ENCODE measurements at places on chromosomes 13 and 19.

GRCh38 chr19:18289471-18290301 lies 8.3 kb upstream of the JUND start:
- no peak for DNase-seq

GRCh38 chr19:35066691-35067563 lies 25.4 kb downstream of the HPN start:
- peak; percentile 97 for DNase-seq

DNA sequence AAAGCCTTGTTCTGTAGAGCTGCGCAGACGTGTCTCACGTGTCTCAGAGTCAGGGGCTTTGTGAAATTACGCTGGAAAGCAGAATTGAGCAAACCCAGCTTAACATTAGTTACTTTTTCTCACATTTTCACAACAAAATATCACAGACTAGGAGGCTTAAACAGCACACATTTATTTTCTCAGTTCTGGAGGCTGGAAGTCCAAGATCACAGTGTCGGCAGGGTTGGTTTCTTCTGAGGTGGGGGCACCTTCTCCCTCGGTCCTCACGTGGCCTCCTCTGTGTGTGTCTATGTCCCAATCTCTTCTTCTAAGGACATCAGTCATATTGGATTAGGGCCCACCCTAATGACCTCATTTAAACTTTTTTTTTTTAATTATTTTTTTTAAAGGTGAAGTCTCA lies 4.7 kb upstream of the EIF3G start:
- no peak for DNase-seq

GRCh38 chr13:49806126-49806536 lies 13.6 kb upstream of the KPNA3 start:
- no peak for DNase-seq

- peak; percentile 79 for DNase-seq
Observed at GRCh38 chr19:10270616-10271394, at the start of gene ICAM1. Gene ICAM1 (plus strand): TSS chr19:10271120. CDS start chr19:10271160, 40 bp downstream.

DNA sequence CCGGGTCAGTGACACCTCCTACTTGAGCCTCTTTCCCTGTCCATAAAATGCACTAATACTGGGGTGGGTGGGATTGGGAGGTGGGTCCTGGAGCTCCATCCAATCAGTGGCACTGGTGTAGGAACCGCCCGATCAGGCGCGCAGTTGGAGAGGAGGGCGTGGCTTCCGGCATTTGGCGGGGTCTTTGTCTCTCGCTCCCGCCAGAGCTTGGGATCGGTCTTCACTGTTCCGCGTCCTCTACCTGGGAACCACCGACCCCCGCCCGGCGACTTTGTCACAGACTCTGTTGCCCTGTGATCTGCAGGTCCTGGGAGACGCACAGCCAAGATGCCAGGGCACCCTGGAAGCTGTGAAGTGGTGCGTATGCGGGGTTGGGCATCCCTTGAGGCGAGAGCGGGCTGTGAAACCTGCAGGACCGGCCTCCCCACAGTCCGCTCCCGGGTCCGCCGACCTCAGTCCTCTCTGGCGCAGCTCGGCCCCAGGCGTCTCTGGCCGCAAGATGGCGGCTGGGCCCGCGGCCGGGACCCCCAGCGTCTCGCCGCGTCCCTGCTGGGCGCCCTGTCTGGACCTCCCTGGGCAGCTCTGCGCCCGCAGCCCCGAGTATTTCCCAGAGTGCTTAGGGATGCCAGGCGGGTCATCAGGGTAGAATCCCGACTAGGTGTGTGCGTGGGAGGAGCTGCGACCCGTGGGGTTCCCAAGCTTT lies 41.6 kb upstream of the ZNF730 start:
- DNase-seq: peak; percentile 97

- DNase-seq: peak; percentile 90
Observed at GRCh38 chr13:66994097-66994496, 236.0 kb downstream of the PCDH9 start.

GRCh38 chr13:28922341-28922740 lies 102.2 kb downstream of the MTUS2 start:
- DNase-seq: no peak

GRCh38 chr19:31316201-31316951 lies 32.9 kb downstream of the TSHZ3 start:
- peak; percentile 66 for DNase-seq

GRCh38 chr13:110471833-110472162 lies 89.7 kb downstream of the RAB20 start:
- DNase-seq: peak; percentile 27

DNA sequence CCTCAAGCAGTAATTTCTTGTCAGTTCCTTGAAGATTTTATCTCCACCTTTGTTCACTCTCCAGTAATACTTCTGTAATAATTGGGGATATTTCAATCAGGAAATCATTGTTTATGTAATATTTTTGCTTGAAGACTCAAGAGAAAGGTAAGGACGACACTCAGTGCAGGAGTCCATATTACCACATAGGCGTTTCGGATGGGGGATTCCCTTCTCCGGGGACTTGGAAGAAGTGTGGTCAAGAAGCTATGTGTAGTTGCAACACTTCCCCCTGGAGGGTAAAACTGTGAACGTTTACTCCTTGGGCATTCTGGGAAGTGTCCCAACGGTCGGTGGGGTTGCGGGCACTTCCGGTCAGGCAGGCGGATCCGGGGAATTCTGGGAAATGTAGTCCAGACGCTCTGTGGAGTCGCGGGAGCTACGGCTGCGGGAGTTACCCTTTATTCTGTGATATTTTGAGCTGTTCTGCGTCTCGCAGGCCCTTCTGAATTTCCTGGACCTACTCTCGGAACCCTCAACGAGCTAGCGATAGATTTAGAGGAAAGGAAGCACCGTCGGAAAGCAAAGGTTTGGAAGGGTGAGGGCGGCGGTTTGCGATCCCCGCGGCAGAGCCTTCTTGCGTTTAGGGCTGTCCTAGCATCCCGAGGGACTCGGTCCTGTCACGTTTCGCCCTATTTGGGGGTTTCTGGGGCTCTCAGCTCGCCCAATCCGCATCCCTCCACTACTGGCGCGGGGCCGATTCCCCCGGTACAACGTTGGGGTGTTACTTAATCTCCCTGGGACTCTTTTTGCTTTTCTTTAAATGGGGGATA lies at the start of gene ZNF221:
Gene ZNF221 (plus strand): TSS at position 395 of the 812 bp plus-strand sequence. CDS start 11,499 bp downstream, outside the sequence.
- DNase-seq: peak; percentile 99

- no peak for DNase-seq
Observed at GRCh38 chr13:112060282-112060830, 6.6 kb upstream of the SOX1 start.

DNA sequence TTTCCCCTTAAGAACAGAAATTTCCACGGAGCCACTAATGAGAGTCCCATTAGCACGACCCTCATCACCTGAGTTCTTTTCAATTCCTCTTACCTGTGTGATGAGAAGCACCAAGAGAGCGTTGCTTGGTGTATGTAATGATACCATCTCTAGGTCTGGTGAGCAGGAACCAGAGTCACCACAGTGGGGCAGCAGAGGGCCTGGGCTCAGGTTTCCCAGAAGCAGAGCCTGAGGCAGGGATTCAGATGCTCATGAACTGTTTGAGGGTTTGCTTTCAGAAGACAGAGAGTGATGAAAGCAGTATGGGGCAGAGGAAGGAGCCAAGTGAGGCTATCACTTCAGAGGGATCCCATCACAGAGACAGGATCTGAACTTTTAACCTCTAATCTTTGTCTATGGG lies 3.1 kb upstream of the PTPRH start:
- peak; percentile 19 for DNase-seq
